Sigmoid colon (tissue), 7 donors: ENCODE measurements at places on chromosomes 5 and 9.

GRCh38 chr9:95980262-95981125 is 105.0 kb downstream of the ERCC6L2 start:
- H3K27me3 ChIP-seq, result no peaks in the 10 kb centered on the region
- no peak for DNase-seq
- H3K4me1 ChIP-seq, result no peaks in the 10 kb centered on the region
- H3K4me3 ChIP-seq, result no peak overlapping the region
- H3K27ac ChIP-seq, result no peak overlapping the region
- H3K36me3 ChIP-seq, result no peaks in the 10 kb centered on the region

GRCh38 chr9:31715250-31715649 is 669.2 kb upstream of the ACO1 start:
- no peaks in the 10 kb centered on the region for H3K27me3 ChIP-seq
- DNase-seq, result no peak
- H3K4me3 ChIP-seq, result no peak overlapping the region
- no peaks in the 10 kb centered on the region for H3K4me1 ChIP-seq

GRCh38 chr5:14488709-14489108 is 92.9 kb upstream of the OTULINL start:
- H3K27ac ChIP-seq, result no peak overlapping the region
- peaks cover 70% of the 10 kb centered on the region for H3K36me3 ChIP-seq
- H3K4me3 ChIP-seq, result no peak overlapping the region
- peaks cover 10% of the 10 kb centered on the region for H3K4me1 ChIP-seq
- no peaks in the 10 kb centered on the region for H3K27me3 ChIP-seq

- H3K27ac ChIP-seq, result no peak overlapping the region
- H3K36me3 ChIP-seq, result peaks cover 22% of the 10 kb centered on the region
- no peaks in the 10 kb centered on the region for H3K27me3 ChIP-seq
- no peak for DNase-seq
- H3K4me3 ChIP-seq, result no peak overlapping the region
These were observed 12.6 kb upstream of the TTC23L start for GRCh38 chr5:34826347-34826746.
